ENCODE measurements at places on chromosomes 4 and X.

DNA sequence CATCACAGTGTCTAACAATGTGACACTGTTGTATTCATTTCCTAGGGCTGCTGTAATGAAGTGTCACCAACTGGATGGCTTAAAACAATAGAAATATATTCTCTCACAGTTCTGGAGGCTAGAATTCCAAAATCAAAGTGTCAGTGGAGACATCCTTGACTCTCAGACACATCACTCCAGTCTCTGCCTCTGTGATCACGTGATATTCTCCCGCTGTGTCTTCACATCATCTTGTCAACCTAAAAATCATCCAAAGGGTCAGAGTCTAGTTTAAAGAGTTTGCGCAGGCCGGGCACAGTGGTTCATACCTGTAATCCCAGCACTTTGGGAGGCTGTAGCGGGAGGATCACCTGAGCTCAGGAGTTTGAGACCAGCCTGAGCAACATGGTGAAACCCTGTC lies 36.6 kb upstream of the HPSE start:
- DNase-seq, result no peak

GRCh38 chrX:8037593-8038348 lies 110.6 kb upstream of the PNPLA4 start:
- no peak for DNase-seq

DNA sequence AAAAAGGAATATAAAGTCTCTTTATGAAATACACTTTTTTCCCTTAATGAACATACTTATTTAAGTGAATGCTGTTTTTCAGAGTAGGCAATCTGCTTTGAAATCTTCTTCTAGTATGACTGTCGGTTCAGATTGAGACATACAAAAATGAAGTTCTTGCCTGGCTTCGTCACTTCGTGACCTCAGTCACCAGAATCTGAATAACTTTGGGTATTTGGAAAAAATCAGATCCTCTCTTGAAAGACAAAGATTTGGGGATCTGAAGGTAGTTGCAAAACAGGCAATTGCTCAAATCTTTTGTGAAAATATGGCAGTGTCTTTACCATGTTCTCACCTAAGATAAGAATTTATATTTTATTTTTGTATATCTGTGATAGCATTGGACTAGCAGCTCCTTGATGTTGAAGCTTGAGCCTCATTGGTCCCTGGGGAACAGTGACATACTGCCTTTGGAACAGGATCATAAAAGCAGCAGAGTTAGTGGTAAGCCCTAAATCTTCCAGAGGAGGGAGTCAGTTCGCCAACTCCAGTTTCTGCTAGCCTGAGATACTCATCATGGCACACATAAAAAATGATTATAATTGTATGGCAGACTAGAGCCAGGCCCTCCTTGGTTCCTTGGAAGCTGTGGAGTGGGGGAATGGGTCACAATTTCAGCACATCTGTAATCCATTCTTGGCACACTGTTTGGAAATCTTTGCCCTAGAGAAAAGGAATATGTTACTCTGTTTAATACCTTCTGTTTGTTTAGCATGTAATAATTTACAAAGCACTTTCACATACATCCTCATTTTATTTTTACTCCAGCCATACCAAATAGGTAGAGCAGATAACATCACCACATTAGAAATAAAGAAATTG lies 5.0 kb downstream of the ARFIP1 start:
- DNase-seq, result no peak

- DNase-seq, result no peak
These were observed 1.4 kb downstream of the TMLHE start for GRCh38 chrX:155611302-155611701.

DNA sequence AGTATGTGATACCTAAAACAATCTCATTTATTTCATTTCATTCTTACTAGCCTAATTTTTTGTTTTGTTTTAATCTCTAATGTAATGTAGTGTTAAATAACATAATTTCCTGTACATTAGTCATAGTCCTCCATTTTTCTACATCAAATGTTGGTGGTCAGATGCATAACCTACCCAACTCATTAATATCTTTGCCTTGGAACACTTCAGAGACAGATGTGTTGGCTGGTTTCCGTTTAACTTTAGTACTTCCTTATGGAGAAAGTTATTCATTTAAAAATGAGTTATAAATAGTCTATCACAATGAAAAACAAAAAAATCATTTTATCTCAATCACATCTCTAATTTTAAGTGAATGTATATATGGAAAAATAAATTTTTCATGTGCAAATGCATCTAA lies 190.2 kb downstream of the ANTXR2 start:
- no peak for DNase-seq

- DNase-seq, result no peak
These were observed 408.2 kb downstream of the SMARCA1 start for GRCh38 chrX:129115104-129115503.

DNA sequence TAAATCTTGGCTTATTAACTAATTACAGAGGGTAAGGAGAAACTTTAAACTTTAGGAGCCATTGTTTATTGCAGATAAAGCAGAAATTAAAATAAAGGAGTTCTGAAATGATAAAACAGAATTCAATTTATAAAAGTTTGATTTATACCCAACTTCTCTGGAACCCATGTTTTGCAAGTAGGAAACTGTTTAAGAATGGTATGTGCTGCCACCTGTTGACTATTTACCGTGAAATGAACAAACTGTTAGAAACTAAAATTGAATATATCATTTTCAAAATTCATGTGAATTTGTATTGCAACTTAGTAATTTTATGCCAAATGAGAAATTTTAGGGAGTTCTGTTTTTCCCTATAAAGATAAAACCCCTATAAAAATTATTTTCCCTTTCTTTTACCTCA lies 11.0 kb upstream of the TBC1D8B start:
- no peak for DNase-seq

- DNase-seq, result peak; percentile 53
These were observed 343 bp downstream of the DACH2 start for GRCh38 chrX:86148594-86148993.

GRCh38 chr4:34767407-34767806 lies 1476.9 kb downstream of the ARAP2 start:
- no peak for DNase-seq

DNA sequence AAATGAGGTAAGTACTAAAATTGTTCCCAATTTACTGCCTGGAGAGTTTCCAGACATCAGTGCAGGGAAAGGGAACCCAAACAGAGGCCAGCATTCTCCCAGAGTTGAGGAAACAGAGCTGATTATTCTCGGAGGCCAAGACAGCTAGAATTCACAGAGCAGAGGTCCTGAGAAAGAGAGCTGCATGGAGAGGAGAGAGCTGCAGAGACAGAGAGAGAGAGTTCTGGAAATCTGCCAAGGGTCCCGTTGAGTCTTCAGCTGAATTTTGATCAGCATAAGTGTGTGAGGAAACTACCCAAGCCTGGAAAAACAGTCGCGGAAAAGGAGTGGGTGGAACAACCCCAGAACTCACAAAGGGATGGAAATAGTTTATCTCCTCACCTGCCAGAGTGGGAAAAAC lies 43.8 kb upstream of the GPR173 start:
- no peak for DNase-seq

GRCh38 chr4:140308366-140309123 lies 64.9 kb upstream of the SCOC start:
- peak; percentile 83 for DNase-seq

DNA sequence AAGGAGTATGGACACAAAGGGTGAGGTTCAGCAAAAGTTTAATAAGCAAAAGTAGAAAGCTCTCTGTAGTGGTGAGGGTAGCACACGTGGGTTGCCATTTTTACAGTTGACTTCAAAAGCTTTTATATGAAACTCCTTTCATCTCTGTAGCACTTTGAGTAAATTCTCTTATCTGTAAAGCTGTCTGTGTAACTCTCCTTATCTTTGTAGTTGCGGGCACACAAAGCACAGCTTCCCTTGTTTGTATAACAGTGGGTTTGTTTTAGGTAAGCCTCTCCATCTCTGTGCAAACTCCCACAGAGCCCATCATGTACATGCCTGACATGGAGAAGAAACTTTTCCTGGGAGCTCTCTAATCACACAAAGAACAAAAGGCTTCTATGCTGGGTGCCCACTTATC lies 325.9 kb upstream of the PABPC5 start:
- DNase-seq, result no peak

DNA sequence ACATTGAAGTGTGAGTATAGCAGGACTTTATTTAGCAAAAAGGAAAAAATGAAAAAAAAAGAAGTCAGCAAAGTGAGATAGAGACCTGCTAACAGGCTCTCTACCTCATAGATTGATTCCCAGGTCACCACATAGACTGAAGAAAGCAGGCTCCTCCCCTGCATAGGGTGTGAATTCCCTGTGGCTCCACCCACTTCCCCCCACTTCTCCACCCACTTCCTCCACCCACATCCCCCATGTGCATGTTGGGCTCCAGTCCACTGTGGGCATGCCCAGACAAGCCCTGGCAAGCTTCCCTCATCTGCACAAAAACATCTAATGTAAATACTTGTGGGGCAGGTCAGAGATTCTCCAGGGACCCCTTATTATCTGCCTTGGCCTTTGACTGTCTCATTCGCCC lies 97.8 kb downstream of the TMEM47 start:
- DNase-seq, result no peak

DNA sequence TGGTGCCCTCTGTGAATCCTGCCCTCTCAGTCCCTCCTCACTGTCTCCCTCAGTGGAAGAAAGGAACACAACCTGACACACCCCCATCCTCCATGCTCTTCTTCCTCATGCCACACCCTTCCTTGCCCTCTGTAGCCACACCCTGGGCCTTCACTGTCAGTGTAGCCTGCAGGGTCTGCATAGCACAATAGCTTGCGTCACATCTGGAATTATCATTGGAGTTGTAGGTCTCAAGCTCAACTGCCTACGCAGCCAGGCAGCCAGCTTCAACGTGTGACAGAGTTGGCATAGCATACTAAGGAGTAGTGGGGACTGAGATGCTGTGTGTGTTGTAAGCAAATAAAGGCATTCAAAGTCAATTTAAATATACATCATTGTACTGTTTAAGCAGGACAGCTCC lies 113.5 kb upstream of the SCML1 start:
- no peak for DNase-seq

- no peak for DNase-seq
These were observed 26.1 kb upstream of the CBLL2 start for GRCh38 chrX:22246620-22247019.

DNA sequence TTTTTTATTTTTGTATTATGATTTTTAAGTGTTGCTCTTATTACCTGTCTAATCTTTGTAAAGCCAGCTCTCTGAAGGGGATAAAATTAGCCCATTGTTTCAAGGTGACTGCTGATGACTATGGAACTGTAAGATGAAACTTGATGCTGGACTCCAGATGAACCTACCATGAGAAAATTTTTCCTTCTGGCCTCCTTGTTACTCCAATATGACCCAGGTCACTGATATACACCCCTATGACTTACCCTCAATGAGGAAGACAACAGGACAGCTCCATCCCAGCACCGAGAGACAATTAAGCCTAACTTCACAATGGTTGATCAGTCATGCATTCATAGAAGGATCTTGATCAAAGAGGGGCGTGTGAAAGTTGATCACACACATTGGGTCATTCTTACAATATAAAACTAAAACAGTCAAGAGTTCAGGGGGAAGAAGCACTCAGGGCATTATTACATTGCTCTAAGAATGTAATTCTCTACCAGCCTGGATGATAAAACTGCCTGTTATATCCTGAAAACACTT lies 230.8 kb upstream of the AGTR2 start:
- no peak for DNase-seq

GRCh38 chr4:100311181-100311580 lies 120.9 kb upstream of the DDIT4L start:
- no peak for DNase-seq

DNA sequence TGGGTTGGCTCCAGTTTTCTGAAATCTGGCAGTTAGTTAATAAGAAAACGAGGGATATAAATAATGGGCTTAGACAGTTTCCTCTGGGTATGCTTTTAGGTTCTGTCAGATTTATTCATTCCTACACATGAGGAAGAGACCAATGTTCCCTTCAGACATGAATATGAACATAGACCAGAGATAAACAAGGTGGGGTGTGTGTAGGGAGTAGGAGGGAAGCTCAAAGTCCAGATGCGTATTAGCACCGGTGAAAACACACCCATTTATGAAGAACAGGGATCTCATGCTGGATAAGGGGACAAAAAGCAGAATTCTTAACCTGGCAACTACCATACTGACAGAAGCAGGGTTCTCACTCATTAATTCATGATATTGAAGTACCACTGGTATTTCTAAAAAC lies 223.0 kb downstream of the SOWAHB start:
- no peak for DNase-seq

DNA sequence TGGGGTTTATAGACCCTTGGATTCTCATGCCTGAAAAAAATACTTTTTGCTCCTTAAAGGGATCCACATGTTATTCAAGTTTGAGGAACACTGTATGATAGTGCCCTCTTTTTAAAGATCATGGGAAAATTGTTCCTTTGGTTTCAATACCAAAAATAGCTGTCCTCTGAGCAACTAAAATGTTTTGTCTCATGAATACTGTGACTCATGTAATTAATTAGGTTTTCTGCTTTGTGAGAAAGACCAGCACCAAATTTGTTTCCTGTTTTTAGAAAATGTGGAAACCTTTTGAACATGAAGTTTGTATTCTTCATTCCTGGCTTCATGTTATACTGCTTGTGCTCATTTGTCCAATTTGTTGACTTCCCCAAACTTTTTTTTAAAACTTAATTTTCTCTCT lies 127.6 kb upstream of the SH3RF1 start:
- no peak for DNase-seq

DNA sequence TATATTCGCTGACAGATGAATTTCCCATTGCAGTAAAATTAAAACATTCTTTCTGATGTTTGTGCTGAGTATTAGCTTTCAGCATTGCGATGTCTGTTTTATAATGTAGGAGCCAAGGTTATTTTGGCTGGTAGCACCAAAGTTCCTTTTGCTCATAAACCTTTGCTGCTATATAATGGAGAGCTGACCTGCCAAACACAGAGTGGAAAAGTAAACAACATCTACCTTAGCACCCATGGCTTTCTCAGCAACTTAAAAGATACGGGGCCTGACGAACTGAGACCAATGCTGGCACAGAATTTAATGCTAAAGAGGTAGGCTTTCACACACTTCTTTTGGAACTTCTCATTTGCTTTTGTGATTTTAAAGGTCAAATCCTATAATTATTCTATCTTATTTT lies 46.0 kb downstream of the WDR19 start:
- DNase-seq, result no peak

DNA sequence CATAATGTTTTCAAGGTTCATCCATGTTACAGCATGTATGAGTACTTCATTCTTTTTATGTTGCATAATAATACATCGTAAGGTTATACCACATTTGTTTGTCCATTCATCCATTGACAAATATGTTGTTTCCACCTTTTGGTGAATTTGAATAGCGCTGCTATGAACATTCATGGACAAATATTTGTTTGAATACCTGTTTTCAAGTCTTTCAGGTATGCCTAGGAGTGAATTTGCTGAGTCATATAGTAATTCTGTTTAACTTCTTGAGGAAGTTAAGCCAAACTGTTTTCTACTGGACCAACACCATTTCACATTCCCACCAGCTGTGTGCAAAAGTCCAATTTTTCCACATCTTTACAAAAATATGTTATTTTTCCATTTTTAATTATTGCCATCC lies 31.5 kb downstream of the IRS4 start:
- no peak for DNase-seq

- no peak for DNase-seq
These were observed 48.8 kb upstream of the AMOT start for GRCh38 chrX:112889400-112889799.
